ENCODE measurements at places on chromosomes 11 and 22.
A peak's percentile ranks its signal among the peaks of the same experiment; 100 is the strongest.

- peak; percentile 74 for ATAC-seq
These were observed 25.7 kb upstream of the HMGXB4 start for GRCh38 chr22:35231585-35232084.

DNA sequence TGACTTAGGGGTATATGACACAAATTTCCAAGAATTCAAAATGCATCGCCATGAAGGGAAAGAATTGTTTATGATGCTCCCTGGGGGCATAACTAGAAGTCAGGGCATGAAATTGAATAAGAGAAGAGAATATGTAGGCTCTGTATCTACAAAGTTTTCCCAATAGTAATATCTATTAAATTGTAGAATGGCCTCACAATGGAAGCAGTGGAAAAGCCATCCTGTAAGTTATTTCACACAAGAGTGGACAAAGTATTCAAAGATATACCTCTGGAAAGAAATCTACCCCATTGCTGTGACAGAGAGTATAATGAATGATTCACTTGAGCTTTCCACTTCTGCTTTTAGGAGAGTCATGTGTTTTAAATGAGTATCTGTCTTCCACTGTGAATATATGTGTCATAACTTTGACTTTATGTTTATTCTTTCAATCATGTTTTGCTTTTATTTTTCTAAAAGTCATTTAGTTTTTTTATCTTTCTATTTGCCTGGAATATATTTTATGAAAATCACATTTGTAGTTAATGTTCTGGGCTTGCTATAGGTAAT is 65.7 kb upstream of the DDI1 start:
- no peak for ATAC-seq

DNA sequence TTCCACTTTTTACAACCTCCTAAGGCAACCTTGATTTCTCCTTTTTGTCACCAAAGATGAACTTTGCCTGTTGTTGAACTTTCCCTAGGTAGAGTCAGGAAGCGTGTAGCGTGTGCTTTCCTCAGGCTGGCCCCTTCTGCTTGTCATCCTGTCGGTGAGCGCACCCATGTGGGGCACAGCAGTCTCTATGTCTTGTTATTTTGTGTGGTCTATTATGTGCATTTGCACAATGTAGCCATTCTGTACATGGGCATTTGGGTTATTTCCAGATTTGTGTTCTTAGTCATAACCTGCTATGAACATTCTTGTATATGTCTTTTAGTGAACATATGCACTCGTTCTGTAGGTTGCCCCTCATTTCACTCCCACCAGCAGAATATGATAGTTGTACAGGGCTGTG is 34.9 kb downstream of the CABIN1 start:
- ATAC-seq: peak; percentile 35

GRCh38 chr11:43547430-43547831 is 133.1 kb upstream of the HSD17B12 start:
- no peak for ATAC-seq

DNA sequence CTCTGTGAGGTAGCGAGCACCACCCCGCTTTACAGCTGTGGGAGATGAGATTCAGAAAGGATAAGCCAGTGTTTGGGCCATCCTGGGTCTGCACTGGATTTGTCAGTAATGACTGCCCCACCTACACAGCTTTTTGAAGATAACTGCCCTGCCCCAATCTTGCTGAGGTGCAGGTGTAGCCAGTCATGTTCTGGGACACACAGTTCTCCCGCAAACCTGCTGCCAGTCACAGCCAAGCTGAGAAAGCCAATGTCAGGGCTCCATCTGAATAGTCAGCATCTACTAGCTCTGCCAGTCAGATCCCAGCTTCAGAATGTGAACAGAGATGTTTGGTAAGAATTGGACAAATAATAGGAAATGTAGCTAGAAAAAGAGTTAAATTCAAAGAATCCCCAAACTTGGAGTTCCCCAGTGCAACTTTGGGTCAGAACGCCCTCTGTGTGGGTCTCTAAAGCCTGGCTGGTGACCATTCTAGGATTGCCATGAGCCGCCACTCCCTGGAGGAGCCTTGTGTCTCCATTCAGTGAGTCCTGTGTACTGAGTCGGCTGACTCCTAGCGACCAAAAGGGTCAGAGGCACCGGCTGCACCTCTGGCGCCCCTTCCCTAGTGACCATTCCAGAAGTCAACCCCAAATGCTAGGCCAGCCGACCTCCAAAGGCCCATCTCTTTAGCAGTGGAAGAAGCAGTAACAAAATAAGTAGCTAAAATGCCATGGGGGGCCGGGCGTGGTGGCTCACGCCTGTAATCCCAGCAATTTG is 2.4 kb upstream of the MB start:
- no peak for ATAC-seq

DNA sequence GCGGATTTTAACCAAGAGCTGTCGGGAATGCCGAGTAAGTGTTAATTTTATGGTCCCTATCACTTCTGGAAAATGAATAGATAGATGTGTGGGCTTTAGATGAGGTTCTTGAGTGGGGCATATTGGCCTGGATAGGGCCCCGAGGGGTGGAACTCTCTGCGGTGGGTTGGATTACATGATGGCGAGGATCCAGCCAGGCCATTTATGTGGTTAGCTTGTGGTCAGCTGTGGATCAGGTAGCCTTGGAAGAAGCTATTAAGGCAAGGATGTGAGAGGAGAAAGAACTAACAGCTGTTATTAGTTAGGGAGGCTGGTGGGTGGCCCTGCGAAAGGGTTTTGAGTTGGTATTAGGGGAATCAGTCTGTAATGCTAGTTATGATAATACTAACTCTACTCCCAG is 268.4 kb downstream of the NELL1 start:
- ATAC-seq: no peak

- ATAC-seq: no peak
These were observed 7.0 kb upstream of the MALAT1 start for GRCh38 chr11:65491614-65492386.

- ATAC-seq: no peak
These were observed 17.9 kb upstream of the ZC3H12C start for GRCh38 chr11:110075105-110075846.

GRCh38 chr11:126339073-126339862 is 16.2 kb upstream of the ST3GAL4 start:
- no peak for ATAC-seq
